Activated naive CD4-positive, alpha-beta T cell (primary cell): ENCODE measurements at places on chromosomes 7 and 10.

DNA sequence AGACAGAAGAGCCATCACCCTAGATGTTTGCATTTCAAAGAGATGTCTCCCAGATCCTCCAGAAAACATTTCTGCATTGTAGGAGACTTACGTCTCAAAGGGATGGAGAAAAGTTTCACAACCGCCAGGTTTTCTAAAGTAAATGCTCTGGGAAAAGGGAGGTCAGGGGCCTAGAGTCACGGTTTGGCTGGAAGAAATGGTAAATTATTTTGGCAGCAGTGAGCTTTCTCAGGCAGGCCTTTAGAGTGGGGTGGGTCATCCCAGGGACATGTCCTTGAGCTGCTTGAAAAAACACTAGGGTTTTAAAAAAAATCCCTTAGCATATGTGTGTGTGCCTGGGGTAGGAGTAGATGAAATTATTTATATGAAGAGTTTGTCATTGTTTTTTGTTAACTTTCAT lies 728.8 kb downstream of the TYW1 start:
- no peak for DNase-seq

- no peak for DNase-seq
These were observed 23.8 kb downstream of the RAMP3 start for GRCh38 chr7:45181286-45181960.

DNA sequence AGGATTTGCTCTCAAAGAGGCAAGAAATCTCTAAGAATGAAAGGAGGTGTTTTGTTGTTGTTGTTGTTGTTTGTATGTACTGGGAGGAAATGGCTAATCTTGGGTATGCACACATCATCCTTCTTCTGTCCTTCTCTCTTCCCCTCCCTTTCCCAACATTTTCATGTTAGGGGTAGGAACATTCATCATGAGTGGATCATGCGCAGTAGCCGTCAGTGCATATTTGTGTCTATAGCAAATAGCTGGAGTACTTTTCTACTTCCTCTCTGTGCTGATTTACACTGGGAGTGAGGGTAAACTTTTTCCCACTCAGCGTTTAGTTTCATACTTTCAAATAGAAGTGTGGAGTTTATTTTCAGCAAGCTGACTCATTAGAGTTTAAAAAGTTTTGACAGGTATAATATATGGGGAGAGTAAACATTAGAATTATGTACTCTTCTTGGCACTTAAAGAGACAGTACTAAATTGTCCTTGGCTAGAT lies 80.5 kb upstream of the PRKG1 start:
- DNase-seq: no peak

DNA sequence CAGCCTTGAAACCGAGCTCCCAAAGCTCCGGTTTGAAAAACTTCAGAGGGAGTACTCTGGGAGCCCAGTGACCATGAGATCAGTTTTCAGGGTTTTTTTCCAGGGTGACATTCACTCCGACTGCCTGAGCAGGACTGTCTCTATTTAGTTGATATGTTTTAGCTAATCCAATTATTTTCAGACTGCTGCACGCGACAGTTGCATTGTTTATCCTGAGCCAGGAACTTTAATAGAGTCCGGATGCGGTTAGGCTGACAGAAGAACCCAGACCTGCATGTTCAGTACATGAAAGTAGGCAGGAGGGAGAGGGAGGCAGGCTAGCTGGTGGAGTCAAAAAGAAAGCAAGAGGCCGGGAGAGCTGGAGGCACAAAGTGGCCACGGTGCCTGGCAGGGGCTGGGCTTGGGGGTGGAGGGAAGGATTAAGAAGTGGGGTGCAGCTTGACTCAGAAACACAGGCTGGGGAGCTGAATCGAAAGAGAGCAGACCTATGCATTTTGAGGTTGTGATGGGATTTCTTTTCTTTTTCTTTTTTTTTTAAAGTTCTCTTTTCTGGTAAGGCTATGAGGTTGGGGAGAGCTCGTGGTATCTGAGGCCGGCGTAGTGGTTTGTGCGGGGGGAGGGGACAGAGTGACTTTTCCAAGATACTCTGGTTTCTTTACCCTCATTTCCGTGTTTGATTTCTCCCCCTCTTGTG lies 5.7 kb downstream of the GATA3 start:
- no peak for DNase-seq

DNA sequence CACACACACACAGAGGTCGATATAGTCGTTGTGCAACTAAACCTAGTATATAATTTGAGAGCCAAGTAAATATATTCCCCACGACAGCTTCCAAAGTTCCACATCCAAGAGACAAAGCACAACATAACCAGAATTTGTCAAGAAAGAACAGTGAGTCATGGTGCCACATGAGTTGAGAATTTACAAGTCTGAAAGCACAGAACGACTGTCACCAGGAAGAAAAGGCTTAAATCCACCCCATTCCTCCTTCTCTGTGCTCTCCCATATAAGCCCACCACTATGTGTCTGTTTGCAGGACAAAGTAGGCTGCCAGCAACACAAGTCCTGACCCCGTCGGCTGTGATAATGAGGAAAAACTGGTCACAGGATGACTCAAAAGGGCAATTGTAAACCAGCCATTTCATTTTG lies 32.8 kb downstream of the GSAP start:
- DNase-seq: no peak

GRCh38 chr7:24075426-24075810 lies 208.6 kb upstream of the NPY start:
- no peak for DNase-seq

GRCh38 chr7:78576236-78576635 lies 777.7 kb downstream of the PHTF2 start:
- DNase-seq: no peak

- no peak for DNase-seq
These were observed 33.5 kb upstream of the AUTS2 start for GRCh38 chr7:69564454-69565417.

DNA sequence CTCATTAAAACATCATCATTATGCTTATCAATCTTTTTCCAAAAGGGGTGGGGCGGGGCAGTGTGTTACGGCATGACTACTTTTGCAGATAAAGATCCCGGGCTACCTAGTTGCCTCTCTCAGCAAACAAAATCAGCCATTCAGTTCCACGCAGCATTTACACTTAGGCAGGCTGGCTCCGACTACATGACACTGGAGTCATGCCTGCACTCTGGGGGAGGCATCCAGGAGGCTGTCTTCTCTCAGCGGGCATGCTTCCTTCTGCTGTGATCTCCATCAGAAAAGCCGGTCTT lies 193.9 kb upstream of the TCF7L2 start:
- DNase-seq: no peak

DNA sequence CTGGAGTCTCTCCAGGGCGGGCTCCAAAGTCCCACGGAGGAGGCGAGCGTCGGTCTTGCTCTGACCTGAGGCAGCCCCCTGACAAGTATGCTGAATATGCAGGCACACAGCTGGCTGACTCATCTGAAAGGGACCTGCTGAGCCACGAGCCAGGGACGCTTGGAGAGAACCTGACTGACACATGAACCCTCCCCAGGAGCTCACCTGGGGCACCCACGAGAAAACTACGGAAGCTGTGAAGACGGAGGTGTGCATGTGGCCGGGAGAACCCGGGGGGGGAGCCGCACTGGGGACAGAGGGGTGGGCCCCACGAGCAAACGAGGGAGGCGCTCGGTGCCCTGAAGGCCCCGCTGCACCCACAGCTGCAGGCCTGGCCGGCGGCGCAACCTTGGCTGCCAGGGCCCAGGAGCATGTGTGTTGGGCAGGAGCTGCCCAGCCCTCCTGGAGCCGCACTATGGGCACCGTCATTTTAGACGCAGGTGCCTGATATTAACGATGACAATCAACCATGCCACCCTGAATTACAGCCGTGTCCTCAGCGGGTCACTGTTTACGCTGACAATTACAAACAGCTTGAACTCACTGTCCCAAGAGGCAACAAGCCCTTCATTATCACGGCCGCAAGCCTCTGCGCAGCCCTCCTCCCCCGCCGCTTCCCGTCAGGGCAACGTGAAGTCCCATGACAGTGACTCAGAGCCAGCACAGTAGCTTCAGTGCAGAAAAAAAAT lies 64.7 kb downstream of the DIP2C start:
- no peak for DNase-seq

- DNase-seq: no peak
These were observed 121.8 kb downstream of the NOC3L start for GRCh38 chr10:94240901-94241300.

GRCh38 chr10:21337171-21337792 lies 188.2 kb downstream of the SKIDA1 start:
- no peak for DNase-seq

DNA sequence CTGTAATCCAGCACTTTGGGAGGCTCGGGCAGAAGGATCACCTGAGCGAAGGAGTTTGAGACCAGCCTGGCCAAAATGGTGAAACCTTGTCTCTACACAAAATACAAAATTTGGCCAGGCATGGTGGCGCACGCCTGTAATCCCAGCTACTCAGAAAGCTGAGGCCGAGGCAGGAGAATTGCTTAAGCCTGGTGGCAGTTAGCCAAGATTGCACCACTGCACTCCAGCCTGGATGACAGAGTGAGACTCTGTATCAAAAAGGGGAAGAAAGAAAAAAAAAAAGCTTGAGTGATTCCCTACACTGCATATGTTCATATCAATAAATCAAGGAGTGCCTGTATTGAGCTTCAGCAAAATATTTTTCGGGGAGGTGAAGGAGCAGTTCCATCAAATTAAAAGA lies 45.8 kb upstream of the SRRM3 start:
- no peak for DNase-seq

DNA sequence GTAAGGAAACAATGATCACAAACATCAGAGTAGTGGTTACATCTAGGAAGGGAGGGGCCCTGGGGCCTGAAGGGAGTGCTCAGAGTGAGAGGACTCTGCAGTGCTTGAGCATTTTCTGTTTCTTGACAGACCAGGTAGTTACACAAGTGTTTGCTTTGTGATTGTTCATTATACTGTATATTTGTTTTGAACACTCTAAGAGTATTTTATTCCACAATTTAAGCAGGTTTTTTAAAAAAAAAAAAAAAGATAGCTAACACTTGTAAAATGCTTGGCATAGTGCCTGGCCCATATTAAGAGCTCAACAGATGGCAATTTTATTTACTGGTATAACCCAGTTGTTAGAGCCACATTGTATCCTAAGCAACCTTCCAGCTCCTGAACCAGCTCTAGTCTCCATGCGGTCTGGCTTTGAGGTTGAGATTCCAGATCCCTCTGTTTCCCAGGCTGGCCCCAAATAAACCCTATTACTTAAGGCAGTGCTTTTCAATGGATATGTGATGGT lies 20.1 kb upstream of the ATXN7L1 start:
- no peak for DNase-seq

- DNase-seq: no peak
These were observed 26.4 kb downstream of the GRK5 start for GRCh38 chr10:119233821-119234220.

GRCh38 chr7:13948019-13948801 lies 41.3 kb downstream of the ETV1 start:
- DNase-seq: no peak

DNA sequence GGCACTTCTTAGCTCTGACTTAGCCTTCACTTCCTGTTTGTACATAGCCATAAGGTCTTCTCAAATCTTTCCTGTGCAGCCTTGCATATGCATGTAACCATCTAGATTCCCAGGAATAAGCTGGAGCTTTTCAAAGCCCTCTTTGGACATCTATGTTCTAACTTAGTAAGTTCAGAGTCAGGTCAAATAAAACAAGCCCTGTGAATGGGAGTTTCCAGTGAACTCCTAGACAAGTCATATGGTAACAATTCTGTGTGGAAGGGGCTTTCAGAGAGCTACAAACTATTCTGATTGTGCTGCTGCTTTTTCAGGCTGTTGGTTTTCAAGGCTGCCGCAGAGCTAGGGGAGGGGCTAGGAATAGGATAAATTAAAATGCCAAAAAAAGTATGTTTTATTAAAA lies 208.4 kb upstream of the AKR1E2 start:
- no peak for DNase-seq

DNA sequence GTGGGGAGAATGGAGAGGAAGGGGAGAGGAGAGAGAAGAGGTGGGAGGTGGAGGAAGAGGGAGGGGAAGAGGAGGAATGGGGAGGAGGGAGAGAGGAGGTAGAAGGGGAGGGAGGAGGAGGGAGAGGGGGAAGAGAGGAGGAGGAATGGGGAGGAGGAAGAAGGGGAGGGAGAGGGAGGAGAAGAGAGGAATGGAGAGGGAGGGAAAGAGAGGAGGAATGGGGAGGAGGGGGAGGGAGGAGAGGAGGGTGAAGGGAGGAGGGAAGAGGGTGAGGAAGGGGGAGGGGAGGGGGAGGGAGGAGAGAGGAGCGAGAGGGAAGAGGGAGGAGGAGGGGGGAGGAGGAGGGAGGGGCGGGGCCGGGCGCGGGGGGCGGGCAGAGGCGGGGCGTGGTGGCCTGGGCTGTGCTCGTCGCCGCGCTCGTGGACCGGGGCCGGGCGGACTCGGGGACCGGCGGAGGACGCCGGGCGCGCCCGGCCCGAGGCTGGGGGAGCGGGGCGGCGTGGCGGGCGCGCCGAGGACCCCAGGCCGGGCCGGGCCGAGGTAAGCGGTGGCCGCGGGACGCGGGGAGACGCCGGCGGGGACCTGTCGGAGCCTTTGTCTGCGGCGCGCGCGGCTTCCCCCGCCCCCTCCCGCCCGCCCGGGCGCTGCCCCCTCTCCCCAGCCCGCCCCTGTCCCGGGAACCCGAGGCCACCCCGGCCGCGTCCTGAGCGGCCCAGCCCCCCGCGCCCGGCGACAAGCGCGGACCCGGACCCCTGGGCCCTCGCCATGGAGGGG lies at the start of gene SLC29A4:
Gene SLC29A4, plus strand, starts transcription at position 401 of the 774 bp plus-strand sequence. CDS start 4,874 bp downstream, outside the sequence.
- no peak for DNase-seq

DNA sequence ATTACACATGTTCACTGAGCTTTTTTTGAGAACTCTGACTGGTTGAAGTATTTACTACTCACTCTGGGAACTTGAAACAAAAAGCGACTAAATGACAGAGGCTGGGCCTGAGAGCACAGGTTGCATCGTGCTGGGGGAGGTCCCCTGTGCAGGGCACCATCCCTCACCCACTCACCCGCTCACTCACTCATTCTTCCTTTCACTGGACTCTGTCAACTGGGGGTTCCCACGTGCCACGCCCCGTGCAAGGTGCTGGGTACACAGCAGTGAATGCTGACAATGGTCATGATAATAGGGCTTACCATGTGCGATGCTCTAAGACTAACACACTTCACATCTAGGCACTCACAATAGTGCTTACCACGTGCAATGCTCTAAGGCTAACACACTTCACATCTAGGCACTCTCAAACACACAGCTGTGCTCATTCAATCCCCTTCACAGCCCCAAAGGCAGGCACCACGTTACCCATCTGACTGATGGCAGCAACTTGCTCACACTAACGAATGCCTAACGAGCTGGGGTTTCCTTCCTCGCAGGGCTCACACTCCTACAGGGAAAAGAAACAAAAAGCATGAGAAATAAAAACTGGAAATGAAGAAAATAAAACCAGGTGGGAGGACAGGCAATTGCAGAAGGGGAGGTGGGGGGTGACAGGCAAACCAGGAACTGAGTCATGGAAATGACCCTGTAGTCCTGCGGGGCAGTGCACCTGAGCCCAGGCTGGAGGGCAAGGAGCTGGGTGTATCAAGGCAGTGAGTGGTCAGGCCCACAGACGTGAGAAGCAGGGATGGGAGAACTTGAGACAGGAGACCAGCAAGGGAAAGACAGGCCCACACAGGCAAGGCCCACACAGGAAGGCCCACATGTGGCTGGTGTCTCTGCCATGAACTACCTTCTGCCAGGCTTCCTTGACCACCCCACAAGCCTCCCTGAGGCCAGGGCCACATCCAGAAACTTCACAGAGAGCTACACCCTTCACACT lies 147.0 kb upstream of the FAM20C start:
- DNase-seq: no peak

GRCh38 chr10:99658622-99659030 lies 683 bp upstream of the ENTPD7 start:
- DNase-seq: no peak

GRCh38 chr10:124569623-124570470 lies 108.2 kb downstream of the LHPP start:
- DNase-seq: no peak

GRCh38 chr10:43137717-43138020 lies 576 bp upstream of the CSGALNACT2 start:
- no peak for DNase-seq

GRCh38 chr7:35420656-35421055 lies 166.8 kb upstream of the TBX20 start:
- DNase-seq: no peak
